Activated T-helper 1 cell treated with anti-CD3 and anti-CD28 coated beads, Interleukin-2, amount 50 U/mL, for 16 hours (primary cell): ENCODE measurements at places on chromosomes 3 and 15.

DNA sequence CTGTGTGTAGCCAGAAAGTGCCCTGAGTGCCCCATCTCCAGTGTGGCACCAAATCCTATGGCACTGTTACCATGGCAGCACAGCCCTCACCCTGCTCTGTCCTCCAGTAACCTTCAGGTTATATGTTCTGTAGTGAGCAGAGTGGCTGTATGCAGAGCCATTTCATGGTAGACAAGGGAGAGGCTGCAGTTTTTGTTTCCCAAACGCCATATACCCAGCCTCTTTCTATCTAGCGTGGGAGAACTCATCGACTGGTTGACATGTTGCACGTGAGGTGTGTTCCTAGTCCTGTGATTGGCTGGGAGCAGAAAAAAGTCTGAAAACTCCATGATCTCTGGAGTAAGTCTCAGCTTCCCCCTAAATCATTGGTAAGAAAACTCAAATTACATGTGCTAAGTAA is 2.0 kb downstream of the SIDT1 start:
- DNase-seq, result no peak

DNA sequence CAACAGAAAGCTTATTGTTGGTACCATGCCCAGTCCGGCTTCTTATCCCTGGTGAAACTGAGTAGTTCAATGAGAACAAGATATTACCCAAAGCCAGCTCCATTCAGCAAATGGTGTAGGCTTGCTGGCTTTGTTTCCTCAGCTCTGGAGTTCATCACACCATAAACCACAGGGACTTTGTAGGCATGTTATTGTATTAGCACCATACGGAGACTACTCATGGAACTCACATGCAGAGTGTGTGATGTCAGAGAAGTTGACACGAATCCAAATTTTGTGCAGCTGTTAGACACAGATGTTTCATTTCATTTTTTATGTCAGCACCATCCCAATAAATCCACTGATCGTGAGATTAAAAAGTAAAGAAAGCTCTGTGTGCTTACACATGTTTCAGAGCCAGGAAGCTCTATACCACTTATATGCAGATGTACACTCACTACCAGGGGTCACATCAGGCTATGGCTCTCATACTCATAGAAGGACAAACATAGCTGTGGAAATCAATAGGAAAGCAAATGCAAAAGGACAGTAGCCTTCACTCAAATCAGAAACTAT is 63.4 kb upstream of the LEKR1 start:
- DNase-seq, result no peak

DNA sequence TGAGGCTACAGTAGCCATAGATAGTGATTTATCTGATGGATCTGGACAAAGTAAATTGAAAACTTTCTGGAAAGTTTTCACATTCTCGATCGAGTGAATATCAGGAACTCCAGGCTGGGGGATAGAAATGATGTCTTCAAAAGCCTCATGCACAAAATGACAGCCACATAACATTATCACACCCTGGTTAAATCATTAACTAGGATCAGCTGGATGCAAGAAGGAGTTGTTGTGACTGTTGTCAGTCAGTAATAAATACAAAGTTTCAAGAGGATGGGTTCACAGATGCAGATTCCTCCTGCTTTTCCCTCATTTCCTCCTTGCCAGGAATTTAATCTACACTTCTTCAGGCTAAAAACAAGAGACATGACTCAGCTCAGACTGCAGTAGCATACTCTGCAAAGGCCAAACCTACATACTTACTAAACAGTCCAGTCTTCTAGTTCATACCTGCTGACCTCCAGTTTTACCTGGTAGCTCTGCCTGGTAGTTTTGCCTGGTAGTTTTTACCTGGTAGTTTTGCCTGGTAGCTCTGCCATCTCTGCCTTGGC is 40.9 kb downstream of the C2CD4A start:
- no peak for DNase-seq

DNA sequence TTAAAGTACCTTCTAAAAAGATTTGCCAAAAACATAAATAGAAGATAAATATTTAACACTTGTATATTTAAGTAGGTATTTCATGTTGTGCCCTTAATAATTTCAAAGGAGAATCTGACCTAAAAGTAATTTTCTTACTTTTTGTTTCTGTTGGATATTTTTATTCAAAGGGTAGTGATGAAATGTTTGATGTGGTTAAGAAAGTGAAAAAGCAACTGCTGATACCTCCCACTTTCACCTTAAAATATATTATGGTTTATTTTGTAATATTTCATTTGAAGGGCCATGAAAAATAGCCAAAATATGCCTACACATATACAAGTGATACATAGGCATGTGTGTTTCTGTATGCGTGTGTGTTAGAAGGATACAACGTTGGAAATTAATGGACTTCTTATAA is 5.8 kb upstream of the SLITRK3 start:
- no peak for DNase-seq

GRCh38 chr15:87080547-87080946 is 1000.9 kb downstream of the AGBL1 start:
- DNase-seq, result no peak

DNA sequence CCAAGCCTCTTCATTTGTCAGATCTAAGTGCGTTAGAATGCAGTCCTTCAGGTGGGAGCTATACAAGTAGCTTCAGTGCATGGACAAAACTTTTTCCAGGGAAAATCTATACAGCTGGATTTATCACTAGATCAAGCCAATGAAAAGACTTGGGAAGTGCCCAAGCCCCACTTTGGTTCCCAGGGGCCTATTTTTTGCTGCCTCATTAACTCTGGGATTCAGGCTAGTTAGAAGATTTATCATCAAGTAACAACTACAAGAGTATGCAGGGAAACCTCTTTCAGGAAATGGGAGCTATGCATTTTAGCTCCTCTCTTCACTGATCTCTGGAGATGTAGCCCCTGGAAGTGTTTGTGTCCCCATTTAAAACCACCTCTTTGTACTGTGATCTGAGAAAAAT is 908.8 kb downstream of the SQOR start:
- DNase-seq, result no peak

GRCh38 chr3:89565098-89565497 is 457.7 kb downstream of the EPHA3 start:
- DNase-seq, result no peak

DNA sequence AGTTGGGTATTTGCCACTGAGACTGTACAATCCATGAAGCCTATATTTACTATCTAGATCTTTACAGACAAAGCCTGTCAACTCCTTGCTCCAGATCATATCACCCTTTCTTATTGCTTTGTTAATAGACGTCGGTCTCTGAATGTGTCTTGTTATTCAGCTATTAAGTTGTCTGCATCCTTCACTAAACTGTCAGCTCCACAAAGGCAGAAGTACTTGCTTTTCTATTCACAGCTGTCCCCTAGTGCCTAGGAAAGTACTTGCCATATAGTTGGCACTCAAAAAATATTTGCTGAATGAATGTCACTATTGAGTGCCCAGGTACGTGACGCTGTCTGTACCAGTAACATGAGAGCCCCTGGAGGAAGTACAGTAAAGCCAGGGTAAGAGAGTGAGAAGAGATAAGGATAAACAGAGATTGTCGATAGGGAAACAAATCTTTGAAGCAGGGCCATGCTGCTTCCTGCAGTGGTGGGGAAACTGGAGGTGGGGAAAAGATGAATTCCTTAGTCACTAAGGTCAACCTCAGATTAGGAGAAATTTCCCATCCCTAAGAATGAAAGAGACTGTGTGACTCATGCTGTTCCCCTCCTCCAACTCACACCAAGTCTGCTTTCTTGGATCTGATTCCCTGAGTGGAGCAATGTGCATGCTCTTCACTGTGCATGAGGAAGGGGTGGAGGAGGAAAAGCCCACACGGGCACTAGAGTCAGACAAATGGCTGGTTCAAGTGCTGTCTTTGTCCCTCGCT is 36.3 kb downstream of the PRICKLE2 start:
- DNase-seq, result no peak

GRCh38 chr3:96319166-96319565 is 495.2 kb upstream of the EPHA6 start:
- DNase-seq, result no peak

- DNase-seq, result no peak
Observed at GRCh38 chr3:129558772-129559564, 16.0 kb downstream of the H1-8 start.

DNA sequence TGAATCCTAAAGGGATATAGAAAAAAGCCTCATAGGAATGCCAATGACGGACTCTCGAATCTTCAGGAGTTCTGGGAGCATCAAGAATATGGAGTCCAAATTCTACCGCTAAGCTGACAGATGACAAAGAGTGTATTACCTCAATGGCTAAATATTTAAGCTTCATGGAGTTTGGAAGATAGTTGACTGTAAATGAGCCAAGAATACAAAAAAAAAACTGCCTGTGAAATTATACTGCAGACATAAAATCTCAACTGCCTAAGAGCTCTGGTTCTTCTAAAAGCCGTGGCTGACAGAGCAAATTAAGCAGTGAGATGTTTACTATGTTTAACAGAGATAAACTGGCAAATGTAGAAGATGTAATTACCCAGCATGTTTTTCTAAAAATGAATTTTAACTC is 140.0 kb downstream of the GADL1 start:
- no peak for DNase-seq

DNA sequence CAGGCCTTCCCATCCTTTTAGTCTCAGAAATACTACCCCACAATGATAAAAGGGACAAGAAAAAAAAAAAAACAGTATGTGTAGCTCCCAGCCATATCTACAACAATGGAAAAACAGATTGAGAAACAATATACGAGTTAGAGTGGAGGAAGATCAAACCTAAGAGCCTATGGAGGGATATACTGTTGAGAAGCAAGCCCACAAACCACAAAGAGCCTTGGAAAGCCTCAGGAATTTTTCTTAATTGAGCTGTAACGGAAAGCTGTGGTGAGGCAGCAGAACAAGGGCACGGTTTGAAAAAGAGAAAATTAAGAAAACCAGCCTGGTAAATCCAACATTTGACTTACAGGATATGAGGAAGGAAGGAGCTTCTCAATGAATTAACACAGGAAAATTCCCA is 21.4 kb downstream of the KPNA1 start:
- DNase-seq, result no peak

- DNase-seq, result no peak
Observed at GRCh38 chr15:86756688-86757087, 677.0 kb downstream of the AGBL1 start.

- no peak for DNase-seq
Observed at GRCh38 chr3:151321526-151321925, 4.9 kb upstream of the GPR87 start.

GRCh38 chr15:95024351-95024750 is 793.0 kb downstream of the MCTP2 start:
- DNase-seq, result no peak

- DNase-seq, result no peak
Observed at GRCh38 chr3:158617982-158618875, 26.1 kb upstream of the GFM1 start.
